HuH-7 (cell line): ENCODE measurements at places on chromosomes 4 and X.

GRCh38 chr4:140249351-140249750, 95.4 kb upstream of the MAML3 start:
- no peak for DNase-seq

GRCh38 chr4:78634011-78634664, 82.6 kb downstream of the ANXA3 start:
- no peak for DNase-seq

DNA sequence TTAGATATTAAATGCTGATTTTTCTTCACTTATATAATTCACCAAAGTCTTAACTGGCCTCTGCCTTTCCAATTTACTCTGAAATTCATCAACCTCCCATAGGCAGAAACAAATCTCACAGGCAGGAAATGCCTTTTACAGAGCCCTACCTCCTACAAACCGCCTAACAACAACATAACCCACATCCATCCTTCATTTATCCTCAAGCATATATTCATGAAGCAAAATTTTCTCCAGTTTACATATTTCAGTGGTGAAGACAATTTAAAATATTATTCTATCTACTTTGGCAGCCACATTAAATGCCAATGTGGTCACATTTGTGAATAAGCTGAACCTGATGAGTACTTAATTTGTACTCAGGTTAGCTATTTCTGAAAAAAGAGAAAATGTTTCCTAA, 30.3 kb downstream of the SEPSECS start:
- no peak for DNase-seq

GRCh38 chrX:84046403-84046984, 141.5 kb downstream of the RPS6KA6 start:
- DNase-seq = no peak

- no peak for DNase-seq
Measured at GRCh38 chrX:86061407-86061806, 14.0 kb upstream of the CHM start.

GRCh38 chr4:140653718-140654494, 85.1 kb upstream of the UCP1 start:
- DNase-seq = no peak

GRCh38 chr4:27024805-27025204, 164.2 kb downstream of the STIM2 start:
- DNase-seq = no peak

GRCh38 chrX:148204195-148204594, 223.1 kb downstream of the FMR1NB start:
- no peak for DNase-seq

DNA sequence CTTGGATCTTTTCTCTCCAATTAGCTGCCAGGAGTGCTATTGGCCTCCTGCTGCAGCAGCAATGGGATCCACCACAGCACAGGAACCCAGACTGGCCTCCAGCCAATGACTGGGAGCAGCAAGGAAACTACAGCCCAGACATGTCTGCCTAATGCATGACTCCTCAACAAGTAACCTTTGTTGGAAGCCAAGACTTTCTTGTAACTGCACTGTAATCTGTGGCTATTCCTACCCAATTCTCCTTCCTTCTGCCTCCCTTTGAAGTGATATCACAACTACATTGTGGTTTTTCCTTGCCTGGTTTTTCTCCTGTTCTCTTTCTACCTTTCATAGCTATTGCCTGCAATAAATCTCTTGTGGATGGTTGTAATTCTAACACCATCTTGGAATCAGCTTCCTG, 39.8 kb downstream of the SNCA start:
- no peak for DNase-seq

- DNase-seq = no peak
Measured at GRCh38 chr4:2257361-2258081, 4.4 kb downstream of the MXD4 start.

DNA sequence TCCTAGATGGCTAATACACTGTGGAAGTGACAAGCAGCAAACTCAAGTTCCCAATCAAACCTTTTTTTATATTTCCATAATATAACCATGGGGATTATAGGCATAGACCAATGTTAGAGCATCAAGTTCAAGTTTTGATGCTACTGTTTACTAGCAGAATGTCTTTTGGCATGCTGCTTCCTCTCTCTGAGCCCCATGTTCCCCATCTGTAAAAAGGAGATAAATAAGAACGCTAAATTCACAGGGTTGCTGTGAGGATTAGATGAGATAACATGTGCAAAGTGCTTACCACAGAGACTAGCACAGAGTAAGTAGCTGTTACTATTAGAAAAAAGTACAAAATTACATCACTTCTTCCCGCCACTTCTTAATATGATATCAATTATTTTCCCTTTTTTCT, 18.0 kb downstream of the MBNL3 start:
- no peak for DNase-seq

DNA sequence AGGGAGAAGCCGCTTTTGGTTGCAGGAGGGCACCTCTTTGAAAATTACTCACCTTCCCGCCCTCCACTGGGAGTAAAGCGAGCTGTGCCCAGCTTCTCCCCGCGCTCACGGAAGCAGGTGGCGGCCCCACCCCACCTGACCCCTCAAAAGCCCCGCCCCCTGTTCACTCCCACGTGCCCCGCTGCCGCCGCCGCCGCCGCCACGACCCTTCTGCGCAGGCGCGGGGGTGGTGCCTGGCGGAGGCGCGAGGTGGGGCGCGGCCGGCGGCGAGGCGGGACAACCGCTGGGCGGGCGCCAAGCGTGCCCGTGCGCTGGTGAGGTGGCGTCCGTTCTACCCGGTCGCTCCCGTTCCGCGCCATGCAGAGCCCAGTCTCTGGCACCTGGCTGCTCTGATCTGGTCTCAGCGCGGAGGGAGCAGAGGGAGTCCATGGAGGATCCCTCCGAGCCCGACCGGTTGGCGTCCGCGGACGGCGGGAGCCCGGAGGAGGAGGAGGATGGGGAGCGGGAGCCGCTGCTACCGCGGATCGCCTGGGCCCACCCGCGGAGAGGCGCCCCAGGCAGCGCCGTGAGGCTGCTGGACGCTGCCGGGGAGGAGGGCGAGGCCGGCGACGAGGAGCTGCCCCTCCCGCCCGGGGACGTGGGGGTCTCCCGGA, at the start of gene PI4K2B:
PI4K2B (plus strand) TSS at position 297 of the 653 bp plus-strand sequence; CDS start at position 428, 131 bp downstream.
- peak; percentile 98 for DNase-seq

DNA sequence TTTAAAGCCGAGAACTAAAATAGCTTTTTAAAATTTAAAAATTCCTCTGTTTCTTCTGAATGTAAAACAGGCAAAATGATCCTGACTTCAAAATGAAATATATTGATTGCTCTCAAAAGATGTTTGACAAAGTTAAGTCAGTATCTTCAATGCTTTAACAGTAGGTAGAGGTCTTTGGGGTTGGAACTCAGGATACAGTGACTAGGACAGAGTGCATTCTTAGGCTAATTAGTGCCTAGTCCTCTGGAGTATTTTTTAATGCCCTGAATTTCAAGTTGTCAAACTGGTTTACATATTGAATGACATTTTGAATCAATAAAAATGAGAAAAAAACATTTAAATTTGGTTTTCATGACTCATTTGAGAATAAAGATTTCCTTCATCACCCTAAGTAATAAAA, 877.3 kb downstream of the ADGRL3 start:
- DNase-seq = no peak

DNA sequence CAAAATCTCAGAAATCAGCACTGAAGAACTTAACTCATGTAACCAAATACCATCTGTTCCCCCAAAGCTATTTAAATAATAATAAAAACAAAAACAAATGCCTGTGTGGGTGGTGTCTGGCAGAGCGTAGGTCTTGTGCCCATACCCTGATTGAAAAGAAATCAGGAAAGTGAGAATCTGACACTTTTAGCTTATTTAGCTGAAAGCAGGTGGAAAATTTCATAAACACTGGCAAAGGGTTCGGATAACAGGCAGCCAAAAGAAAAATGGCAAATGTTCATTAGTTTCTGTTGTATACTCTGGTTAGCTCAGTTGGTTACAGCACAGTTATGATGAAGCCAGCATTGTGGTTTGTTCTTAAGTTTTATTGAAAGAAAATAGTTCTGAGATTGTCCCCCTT, 48.3 kb downstream of the REPS2 start:
- DNase-seq = no peak

- DNase-seq = no peak
Measured at GRCh38 chr4:141654098-141654497, 17.7 kb downstream of the IL15 start.

- no peak for DNase-seq
Measured at GRCh38 chr4:186651624-186652023, 72.0 kb downstream of the FAT1 start.

DNA sequence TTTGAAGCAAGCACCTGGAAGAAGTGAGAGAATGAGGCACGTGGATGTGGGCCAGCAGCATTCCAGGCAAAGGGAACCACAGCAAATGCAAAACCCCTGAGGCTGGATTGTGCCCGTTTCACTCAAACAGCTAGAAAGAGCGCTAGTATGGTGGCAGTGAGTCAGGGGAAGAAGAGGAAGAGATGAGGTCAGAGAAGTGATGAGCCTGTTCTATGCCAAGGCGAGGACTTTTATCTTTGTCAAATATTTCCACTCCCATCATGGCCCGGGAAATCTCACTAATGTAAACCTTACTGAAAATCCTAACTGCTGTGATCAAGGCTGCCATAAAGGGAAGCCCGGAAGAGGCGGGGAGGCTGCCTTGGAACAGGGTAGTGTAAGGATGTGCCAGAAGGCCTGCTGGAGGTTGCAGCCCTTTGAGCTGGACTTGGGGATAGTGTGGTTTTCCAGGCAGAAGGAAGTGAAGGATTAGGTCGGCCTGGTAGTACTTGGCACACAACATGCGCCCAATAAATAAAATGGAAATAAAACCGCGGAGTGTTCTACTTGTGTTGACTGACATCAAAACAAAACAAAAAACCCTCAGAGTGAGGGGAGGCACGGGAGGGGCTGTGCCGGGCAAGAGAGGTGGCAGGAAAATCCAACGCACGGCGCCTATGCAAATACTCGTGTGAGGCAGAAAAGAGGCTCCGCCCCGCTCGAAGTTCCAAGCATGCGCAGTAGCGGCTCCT, 1.2 kb upstream of the CDK16 start:
- no peak for DNase-seq

- DNase-seq = no peak
Measured at GRCh38 chr4:11189756-11190155, 238.9 kb downstream of the HS3ST1 start.

- no peak for DNase-seq
Measured at GRCh38 chr4:20625426-20625825, 74.8 kb upstream of the PACRGL start.

DNA sequence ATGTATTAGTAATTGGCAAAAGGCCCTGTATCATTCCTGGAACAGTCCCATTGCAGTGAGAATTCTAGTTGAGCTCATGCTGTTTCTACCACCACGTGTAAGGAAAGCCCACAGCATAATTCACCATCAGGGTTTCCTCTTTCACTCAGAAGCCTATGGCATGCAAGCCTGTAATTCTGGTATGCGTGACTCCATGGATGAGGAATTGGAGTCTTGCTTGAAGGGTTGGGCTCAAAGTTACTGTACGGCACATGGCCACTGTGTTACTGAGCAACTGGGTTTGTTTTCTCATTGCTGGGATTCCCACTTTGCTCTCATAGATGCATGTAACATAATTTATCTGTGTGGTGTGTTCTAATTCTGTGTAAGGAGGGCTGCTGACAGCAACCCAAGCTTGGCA, 132.3 kb upstream of the NR3C2 start:
- no peak for DNase-seq

DNA sequence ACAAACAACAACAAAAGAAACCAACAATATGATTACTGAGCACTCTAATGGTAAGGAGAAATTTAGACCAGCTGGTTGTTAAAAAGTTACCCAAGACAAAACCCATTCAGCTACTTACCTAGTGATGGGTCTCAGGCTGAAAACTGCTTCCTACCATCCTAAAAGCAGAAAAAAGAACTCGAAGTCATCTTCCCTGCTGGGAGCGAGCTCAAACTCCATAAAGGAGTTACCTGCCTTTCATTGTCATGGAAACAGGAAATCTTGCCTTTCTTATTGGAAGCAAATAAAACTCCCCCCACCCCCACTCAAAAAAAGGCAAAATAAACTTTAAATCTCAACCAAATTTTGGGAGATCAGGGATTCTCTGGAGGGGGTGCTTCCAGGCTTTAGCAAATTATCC, 1478.3 kb downstream of the C4orf33 start:
- no peak for DNase-seq

DNA sequence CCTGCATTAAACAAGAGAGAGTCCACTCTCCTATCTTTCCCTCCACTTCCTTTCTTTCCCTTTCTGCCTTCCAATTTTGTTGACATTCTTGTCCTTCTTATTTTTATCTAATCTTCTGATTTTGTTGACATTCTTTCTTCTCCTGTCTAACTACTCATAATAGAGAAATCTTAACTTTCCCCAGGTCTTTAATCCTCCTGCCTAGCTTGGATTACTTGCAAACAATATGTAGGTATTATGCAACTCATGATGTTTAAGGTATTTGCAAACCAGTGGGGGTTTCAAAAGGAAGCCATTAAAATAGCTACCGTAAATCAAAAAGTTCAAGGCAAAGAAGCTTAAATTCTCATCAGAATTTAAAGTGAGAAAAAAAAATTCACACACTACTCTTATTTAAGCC, 53.9 kb downstream of the PROM1 start:
- peak; percentile 33 for DNase-seq

DNA sequence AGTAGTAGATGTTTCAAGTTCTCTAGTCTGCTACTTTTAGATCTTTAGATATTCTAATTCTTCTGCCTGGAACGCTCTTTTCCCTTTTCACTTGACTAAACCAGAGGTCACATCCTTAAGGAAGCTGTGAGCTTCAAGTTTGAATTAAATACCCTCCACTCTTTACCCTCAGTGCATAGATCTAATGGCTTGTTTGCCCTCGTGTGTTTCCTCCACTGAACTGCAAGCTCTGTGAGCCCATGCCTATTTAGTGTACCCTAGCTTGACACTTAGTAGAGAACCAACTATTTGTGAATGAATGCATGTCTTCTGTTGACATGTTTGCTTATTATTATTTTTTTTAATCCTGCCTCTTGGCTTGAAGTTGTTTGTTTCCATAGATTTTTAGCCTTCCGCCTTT, 138.3 kb downstream of the PDE5A start:
- no peak for DNase-seq

GRCh38 chr4:32589097-32589496, 1868.9 kb downstream of the PCDH7 start:
- DNase-seq = no peak

GRCh38 chr4:60404027-60404426, 796.1 kb upstream of the ADGRL3 start:
- DNase-seq = no peak

DNA sequence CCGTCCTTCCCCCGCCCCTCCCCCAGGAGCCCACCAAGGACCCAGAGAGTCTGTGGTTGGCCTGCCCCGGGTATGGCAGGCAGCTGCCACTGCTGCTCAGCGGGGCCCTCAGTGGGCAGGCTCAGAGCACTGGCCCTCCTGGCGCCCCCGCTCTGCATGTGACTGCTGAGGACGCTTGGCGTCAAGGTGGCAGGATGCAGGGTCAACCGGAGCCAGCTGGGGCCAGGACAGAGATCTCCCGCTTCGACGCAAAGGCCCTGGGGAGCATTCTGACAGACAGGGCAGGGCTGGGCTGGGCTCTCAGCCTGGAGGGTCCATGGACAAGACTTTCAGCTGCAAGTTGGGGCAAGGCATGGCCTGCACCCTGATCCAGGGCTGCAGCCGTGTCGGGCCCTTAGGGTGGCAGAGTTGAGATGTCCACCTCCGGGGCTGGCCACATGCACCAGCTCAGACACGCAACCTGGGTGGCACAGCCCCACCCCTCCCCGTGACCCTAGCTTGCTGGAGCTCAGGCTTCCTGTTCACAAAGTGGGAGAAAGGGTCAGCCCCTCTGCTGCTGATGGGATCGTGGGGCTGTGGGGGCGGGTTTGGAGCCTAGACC, 30.3 kb downstream of the LRPAP1 start:
- DNase-seq = no peak

GRCh38 chrX:10514891-10515290, 105.5 kb downstream of the MID1 start:
- DNase-seq = no peak

- no peak for DNase-seq
Measured at GRCh38 chr4:100082852-100083251, 107.4 kb downstream of the DDIT4L start.
